ENCODE measurements at places on chromosomes 7 and 10.

DNA sequence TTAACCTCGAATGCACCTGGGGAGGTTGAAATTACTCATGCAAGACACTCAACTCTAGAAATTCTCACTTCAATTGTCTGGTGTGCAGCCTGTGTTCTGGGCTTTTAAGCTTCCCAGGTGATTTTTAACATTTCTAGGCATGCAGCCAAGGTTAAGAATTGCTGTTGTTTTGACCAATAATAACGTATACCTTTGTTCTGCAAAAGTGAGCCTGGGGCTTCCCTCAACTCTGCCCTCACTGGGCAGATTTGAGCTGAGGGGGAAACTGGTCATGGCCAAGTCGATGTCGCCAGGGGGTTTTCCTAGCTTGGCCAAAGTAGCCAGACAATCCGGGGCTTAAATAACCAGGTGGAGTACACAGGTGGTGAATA is 568 bp downstream of the PRSS2 start:
- no peak for DNase-seq

DNA sequence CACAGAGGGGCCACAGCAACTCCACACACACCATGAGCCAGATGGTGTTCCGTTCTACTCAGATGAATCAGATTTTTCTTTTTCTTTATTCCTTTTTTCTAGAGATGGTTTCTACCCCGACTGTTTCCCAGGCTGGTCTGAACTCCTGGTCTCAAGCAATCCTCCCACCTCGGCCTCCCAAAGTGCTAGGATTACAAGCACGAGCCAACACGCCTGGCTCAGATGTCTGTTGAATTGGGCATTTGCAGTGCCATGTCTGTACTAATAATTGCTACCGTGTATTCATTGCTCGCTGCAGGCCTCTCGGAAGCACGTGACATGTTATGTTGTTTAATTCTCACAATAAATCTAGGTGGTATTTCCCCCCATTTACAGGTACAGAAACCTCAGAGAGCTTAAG is 67.2 kb downstream of the RABGEF1 start:
- DNase-seq: no peak

- DNase-seq: peak; percentile 85
Measured at GRCh38 chr7:140517546-140518369, 38.5 kb upstream of the MKRN1 start.

DNA sequence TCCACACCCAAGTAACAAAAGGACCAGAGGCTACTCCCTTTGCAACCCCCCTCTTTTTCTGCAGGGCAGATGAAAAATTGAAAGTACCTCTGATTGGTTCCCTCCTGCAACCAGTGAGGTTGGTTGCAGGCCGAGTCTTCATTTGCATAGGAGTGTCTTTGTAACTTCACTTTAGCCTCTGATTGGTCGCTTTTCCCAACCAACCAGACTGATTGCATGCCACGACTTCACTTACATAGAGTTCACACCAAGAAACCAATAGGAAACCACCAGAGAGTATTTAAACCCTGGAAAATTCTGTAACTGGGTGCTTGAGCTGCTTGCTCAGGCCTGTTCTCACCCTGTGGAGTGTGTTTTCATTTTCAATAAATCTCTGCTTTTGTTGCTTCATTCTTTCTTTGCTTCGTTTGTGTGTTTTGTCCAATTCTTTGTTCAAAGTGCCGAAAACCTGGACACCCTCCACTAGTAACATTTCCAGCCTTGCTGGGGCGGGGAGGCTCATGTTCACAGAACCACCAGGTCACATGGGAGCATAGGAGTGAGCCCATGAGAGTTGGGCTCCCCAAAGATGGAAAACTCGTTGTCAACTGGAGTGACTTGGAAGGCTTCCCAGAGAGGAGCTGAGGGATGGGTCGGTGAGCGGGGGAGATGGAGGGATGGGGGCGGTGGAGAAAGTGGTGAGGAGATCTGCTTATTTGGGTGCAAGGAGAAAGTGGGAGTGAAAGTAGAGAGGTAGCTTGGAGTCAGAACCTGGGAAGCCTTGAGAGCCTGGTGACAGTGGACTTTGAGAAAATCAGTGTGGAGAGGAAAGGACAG is 223.6 kb downstream of the GFRA1 start:
- no peak for DNase-seq

DNA sequence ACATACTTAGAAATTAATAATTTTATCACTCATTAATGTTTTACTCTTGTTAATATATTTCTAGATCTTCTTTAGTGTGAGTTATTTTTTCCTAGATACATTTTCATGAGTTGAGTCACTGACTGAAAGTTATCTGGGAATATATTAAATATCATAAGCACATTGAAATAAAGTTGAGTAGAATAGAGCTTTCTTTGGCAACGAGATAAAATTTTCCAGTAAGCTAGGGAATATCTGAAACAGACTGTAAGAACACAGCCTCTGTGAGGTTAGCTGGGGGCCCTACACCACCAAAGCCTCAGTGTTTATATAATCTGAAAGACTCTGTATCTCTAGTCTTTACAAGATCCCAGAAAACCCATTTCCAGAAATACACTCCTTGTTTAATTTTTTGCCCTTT is 347.8 kb upstream of the PLXDC2 start:
- DNase-seq: no peak

- DNase-seq: no peak
Measured at GRCh38 chr10:522350-522749, 167.1 kb downstream of the DIP2C start.

DNA sequence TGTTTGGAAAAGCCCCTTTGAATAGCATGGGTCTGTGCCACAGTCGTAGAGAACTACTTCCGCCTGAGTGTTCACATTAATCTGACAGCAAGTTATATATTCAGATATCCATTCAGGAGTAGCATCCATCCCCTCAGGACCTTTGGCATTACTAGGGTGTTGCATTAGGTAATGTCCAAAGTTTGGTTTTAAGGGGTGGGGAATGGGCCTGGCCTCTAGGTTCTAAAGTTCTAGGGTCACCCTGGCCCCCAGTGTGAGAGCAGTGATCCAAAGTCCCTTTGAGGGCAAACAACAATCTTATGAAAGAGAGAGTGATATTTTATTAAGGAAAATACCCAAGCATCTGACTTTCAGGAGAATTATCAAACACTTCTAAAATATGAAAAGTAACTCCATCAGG is 12.3 kb downstream of the MCM10 start:
- DNase-seq: no peak

DNA sequence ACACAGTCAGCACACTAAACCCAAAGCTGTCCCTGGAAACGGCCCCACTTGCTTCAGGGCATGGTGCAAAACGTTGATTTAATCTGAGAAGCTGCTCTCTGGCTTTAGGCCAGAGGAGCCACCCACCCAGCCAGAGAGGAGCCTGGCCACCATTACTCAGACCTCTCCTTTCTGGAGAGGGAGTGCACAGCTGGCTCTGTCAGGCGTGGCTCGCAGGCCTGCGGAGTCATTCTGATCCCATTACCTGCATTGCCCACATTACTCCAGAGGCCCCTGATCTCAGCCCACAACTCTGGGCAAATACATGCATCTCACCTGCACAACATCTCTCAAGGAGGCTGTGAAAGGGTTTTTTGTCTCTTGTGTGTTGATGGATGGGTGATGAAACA is 370.0 kb upstream of the IGFBP3 start:
- DNase-seq: no peak

GRCh38 chr10:3757250-3757637 is 27.8 kb downstream of the KLF6 start:
- DNase-seq: no peak

GRCh38 chr7:130804220-130804619 is 70.2 kb upstream of the KLF14 start:
- no peak for DNase-seq

GRCh38 chr7:52009181-52009580 is 692.6 kb upstream of the COBL start:
- DNase-seq: no peak

DNA sequence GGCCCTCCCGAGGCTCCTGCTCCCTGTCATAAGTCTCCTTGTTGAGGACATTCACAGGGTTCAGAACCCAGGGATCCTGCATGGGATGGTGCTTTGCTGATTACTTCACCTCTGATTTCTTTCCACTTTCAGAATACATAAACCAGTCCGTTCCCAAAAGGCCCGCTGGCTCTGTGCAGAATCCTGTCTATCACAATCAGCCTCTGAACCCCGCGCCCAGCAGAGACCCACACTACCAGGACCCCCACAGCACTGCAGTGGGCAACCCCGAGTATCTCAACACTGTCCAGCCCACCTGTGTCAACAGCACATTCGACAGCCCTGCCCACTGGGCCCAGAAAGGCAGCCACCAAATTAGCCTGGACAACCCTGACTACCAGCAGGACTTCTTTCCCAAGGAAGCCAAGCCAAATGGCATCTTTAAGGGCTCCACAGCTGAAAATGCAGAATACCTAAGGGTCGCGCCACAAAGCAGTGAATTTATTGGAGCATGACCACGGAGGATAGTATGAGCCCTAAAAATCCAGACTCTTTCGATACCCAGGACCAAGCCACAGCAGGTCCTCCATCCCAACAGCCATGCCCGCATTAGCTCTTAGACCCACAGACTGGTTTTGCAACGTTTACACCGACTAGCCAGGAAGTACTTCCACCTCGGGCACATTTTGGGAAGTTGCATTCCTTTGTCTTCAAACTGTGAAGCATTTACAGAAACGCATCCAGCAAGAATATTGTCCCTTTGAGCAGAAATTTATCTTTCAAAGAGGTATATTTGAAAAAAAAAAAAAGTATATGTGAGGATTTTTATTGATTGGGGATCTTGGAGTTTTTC is 159.8 kb upstream of the LANCL2 start:
- no peak for DNase-seq

GRCh38 chr10:44752451-44753441 is 158.4 kb upstream of the TMEM72 start:
- DNase-seq: peak; percentile 90

GRCh38 chr10:132705173-132705572 is 80.8 kb downstream of the NKX6-2 start:
- no peak for DNase-seq

GRCh38 chr7:1868516-1869165 is 198.6 kb downstream of the ELFN1 start:
- no peak for DNase-seq

- no peak for DNase-seq
Measured at GRCh38 chr7:65910237-65910636, 37.4 kb downstream of the VKORC1L1 start.

DNA sequence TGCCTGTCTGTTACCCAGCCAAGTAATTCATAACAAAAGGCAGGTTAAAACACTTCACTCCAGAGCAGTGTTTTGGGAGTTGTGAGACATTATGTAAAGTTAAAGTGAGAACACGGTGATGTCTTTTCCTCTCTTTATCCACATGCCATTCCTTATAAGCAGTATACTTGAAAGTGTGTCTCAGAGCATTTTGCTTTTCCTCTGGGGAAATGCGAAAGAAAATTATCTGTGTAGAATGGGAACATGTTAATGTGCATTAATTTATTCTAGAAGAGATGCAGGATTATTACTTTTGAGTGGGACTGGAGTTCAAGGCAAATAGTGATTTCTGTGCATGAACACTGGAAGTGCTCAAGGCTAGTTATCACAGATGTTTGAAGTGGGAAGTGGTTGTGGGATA is 170.4 kb downstream of the PLXDC2 start:
- DNase-seq: no peak

- peak; percentile 37 for DNase-seq
Measured at GRCh38 chr10:118698421-118698820, 56.3 kb downstream of the CACUL1 start.

- DNase-seq: no peak
Measured at GRCh38 chr10:14032406-14032998, 298.2 kb downstream of the FRMD4A start.

DNA sequence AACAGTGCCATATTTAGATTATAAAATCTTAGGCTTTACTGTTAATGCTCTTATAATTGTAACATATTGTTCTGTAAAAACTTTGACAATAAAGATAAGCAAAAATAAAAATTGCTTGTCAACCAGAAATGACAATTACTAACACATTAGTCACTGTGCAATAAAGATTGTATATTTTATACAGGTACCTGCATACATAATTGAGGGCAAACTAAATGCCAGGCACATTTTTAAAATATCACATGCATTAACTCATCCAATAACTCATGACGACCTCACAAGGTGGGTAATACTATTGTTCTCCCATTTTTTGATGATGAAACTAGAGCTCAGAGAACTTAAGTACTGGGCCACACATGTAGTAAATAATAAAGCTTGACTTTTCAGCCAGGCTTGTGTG is 1020.2 kb upstream of the C7orf33 start:
- no peak for DNase-seq

DNA sequence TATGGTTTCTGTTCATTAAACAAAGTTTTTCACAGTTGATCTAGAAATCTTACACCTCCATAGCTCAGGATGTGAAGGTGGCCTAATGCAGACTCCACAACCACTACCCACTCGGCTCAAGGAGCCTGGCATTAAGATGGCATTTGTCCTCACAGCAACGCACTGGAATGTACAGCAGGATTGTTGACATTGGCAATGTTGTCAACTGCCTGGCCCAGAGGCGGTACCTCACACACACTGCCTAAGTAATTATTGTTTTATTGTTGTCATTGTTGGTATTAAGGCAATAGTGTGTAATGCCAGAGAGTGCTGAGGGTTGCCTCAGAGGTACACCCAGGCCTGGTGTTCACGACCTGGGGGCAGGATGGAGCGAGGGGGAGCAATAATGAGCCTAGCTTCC is 38.3 kb downstream of the LRRC18 start:
- no peak for DNase-seq

GRCh38 chr7:76394957-76395356 is 14.5 kb downstream of the SSC4D start:
- no peak for DNase-seq

DNA sequence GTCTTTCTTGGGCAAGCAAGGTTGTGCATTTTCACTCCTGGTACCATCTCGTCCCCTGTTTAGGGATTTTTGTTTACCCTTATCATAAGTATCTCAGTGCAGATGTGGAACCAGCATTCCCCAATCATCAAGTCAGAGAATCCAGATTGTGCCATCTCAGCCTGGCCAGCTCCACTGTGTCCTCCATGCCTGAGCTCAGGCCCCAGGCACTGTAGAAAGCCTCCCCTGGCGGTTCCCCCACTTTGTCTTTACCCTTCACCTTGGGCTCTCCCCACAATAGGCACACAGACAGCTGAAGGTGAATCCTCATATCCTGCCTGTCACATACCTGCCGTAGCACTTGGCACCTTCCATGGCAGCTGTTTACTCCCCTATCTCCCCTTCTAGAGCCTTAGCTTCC is 264.7 kb upstream of the NFE2L3 start:
- no peak for DNase-seq

GRCh38 chr10:98696516-98696915 is 249.8 kb upstream of the HPS1 start:
- no peak for DNase-seq

Data from HCEC 1CT (cell line).